ENCODE measurements at places on chromosomes 16 and 17.

- no peak for DNase-seq
Measured at GRCh38 chr16:68707340-68708152, 29.5 kb upstream of the CDH1 start.

- DNase-seq: peak; percentile 53
Measured at GRCh38 chr17:10812674-10813073, 8.8 kb upstream of the TMEM238L start.

DNA sequence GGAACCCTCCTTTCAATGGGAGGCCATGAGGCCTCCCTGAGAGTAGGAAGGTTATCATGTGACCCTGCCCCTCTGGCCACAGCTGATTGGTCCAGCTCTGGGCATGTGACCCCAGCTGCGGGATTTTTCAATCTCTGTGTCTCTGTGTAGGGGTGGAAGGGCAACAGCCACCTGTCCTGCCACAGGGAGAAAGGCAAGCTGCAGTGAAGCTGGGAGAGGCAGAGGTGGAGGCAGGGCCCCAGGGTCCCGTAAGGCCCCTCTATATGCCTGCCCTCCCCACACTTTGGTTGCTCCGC, 10.9 kb downstream of the DNAAF8 start:
- no peak for DNase-seq

DNA sequence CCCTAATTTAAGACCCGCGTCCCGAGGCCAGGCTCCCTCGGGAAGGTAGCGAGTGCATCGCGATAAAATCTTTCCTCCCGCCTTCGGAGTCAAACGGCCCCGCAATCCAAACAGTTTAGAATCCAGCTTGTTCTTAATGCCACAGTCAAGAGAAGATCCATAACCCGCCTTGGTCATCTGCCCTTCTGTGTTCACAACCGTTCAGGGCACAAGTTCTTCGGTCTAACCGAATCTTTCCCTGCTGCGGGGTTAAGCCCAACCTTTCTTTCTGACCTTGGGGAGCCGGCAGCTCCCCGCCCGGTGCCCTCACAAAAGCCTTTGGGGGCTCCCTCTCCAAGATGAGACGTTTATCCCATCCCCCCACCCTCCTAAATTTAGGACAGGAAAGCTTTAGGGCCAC, 30.3 kb downstream of the CPSF4L start:
- DNase-seq: no peak

DNA sequence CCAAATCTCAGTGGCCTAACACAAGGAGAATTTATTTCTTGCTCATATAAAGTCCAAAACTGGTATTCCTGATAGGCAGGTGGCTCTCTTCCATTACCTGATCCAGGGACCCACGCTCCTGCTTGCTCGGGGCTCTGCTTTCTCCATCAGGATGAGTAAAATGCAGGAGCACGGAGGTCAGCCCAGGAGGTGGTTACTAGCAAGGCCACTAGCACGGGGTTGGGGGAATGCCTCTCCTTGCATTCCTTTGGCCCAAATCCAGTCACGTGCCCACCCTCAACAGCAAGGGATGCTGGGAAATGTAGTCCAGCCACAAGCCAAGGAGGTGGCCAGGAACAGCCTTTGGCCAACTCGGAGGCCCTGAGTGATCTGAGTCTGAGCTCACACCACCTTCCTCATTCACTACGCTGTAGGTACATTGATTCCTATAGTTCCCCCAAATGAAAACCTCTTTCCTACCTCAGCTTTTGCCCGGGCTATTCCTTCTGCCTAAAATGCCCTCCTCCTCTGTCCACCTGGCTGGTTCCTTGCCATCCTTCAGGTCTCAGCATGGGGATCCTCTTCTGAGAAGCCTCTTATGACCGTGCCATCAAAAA, 38.3 kb upstream of the HAPSTR1 start:
- DNase-seq: no peak

- no peak for DNase-seq
Measured at GRCh38 chr16:63774302-63774701, 1347.6 kb downstream of the CDH11 start.

DNA sequence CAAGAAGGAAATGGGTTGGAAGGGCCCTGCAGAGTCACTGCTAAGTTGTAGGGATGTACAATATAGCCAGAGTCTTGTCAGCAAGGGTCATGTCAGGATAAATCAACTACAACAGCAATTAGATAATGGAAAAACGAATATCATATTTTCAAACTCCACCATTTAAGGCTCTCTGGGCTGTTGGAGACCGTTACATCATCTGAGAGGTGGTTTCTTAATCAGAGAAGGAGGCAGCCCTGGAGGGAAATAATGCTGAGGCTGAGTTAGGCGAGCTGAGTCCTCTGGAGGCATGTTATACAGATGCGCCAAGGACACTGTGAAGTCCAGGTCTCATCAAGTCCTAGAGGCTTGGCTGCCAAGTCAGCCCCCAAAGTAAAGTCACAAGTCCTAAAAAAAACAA, 30.3 kb downstream of the LYRM9 start:
- DNase-seq: no peak

GRCh38 chr17:58328195-58329034, at the start of gene TSPOAP1:
TSS of gene TSPOAP1 (minus strand) at chr17:58328795. CDS start at chr17:58327920, 875 bp downstream.
- DNase-seq: no peak

DNA sequence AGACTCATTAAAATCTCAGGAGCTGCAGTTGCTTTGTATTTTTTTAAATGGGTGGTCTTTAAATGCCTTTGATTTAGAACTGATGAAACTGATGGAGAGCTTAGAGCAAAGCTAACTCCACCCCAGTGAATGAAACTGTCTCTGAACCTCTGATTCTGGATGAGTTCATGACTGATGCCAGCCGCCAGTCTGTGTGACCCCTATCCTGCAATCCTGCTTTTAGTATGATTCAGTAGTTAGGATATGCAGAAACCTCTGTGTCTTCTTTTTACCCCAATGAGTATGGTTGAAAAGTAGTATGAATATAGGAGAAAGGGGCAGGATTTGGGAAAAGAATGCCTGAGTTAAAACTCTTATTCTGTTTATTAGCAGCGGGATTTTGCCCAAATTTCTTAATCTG, 12.3 kb upstream of the SALL1 start:
- DNase-seq: no peak

DNA sequence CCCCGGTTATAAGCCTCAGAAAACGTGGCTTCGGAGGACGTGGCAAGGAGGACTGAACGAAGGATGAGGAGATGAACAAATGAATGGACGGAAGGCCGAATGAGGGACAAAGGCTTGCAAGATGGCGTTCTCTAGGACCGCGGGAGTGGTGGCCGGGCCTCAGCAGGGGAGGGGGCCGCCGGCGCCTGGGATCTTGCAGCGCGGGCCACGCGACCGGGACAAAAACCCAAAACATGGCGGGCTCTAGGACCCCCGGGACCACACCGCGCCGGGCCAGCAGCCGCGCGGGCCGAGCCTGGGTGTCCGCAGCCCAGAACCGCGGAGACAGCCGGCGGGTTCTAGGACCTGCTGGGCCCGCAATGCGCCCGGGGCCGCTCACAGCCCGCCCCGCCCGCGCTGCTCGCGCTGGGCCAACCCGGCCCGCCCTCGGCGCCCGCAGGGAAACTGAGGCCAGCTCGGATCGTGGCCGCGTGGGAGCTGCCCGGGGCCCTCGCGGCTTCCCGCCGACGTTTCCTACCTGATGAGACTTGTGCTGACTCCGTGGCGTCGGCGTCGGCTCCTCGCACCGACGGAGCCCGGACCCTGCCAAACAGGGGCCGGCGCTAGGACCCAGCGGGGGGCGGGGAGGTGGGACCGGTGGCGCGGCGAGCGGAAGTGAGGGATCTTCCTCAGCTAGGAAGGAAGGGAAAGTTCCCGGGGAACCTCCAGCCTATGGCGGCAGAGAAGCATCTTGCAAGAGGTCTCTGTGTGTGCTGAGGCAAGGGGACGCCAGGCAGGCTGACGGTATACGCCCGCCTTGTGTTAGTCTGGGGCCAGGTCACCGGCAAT, 684 bp downstream of the ZNF668 start:
- DNase-seq: peak; percentile 87

DNA sequence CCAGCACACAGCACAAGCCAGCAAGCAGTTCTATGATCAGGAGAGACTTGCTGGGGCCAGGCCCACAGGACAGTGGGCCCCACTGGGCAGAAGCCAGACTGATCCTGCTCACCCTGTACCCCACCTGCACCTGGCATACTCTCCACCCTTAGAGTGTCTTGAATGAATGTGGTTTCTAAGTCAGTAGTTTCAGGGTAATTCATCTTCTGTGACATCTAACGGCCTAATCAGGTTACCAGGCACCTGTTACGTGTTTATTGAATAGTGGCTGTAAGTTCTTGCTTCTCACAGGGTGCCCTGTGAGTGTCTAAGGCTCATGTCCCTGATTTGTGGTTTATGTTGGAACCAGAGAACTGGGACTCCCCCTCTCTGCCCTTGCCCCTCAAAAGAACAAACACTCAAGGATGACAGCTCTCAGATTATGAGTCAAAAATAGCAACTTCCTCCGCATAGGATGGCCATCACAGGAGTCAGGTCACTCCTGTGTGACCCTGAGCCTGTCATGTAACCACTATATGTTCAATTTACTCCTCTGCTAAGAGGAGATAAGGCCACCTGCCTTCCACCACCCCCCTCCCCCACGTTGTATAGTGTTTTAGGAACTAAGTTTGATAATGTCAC, 7.0 kb upstream of the OR2C1 start:
- no peak for DNase-seq

DNA sequence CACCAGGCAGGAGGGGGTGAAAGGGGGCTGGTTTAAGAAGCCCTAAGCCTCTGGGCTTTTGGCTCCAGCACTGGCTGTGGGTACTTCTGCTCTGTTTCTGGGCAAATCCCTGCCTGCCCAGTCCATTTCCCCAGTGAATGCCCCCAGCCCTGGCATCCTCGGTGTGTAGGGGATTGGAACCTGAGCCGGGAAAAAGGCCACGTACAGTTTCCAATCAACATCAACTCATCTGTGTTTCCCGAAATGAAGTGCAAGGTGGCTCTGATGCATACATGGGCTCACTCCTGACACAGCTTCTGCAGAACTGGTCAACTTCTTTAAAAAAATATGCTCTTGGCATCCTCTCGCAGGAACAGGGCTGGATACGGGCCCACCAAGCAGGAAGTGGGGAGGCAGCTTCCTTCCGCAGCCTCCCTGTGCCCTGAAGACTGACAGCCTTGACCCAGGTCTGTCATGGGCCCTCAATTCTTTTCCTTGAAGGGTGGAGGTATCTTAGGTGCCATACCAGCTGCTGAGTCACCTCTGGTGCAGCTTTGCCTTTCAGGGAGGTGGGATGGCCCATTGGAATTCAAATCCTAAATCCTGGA, 73.3 kb downstream of the N4BP1 start:
- no peak for DNase-seq

DNA sequence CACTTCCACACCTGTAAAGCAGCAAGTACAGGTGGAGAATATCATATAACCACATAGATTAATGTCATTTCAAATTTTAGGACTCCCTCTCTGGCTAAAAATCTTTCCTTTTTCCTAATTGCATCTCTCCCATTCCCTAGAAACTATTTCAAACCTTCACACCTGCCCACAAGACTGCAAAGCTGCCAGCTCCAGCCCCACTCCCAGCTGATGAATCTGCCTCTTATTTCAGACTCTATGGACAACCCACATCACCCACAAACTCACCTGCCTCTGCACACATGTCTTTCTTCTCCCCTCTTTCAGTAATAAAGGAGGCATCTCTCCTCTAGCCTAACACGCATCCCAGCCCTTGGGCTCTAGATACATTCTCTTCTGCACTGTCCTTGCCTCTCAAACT, 315.1 kb downstream of the GRIN2A start:
- DNase-seq: no peak

GRCh38 chr16:15535772-15536171, 101.4 kb downstream of the BMERB1 start:
- no peak for DNase-seq

DNA sequence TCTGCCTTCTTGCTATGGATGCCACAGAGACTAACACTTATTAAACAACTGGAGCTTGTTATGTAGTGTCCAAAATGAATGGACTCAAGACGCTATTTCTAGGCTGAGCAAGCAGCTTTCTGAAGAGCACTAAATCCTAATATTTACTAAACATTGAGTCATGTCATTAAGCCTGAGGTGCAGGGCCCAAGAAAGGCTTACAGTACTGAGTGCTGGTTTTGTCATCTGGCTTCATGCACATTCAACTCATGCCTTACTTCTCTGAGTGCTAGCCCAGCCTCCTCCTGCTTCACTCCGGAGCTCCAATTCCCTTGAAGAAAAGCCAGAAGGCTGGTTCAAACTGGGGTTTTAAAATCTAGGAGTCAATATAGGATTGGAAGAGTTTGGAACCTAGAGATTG, 363.3 kb upstream of the CDH5 start:
- DNase-seq: no peak

GRCh38 chr17:41393294-41393693, 4.1 kb downstream of the KRT31 start:
- DNase-seq: no peak

GRCh38 chr16:80280557-80280956, 260.2 kb upstream of the DYNLRB2 start:
- DNase-seq: no peak

GRCh38 chr16:27906883-27907282, 156.6 kb downstream of the GSG1L start:
- no peak for DNase-seq

DNA sequence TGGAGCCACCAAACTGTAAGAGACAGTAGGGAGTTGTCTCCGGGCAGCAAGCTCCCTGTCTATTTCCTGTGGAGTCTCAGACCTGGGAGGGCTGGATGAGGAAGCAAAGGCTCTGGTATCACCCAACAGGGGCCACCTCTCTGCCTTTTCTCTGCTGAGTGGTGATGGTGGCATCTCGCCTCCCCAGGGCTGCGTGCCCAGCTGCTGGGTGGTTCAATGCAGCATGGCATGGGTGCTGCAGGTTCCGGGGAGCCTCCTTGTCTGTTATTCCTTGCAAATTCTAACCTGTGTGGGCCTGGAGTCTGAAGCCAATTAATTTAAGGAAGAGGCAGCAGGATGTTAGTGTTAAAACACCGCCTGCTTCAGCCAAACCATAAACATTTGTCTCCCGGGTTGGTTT, 78.2 kb downstream of the CCDC182 start:
- no peak for DNase-seq
